ENCODE measurements at places on chromosomes 4 and X.

DNA sequence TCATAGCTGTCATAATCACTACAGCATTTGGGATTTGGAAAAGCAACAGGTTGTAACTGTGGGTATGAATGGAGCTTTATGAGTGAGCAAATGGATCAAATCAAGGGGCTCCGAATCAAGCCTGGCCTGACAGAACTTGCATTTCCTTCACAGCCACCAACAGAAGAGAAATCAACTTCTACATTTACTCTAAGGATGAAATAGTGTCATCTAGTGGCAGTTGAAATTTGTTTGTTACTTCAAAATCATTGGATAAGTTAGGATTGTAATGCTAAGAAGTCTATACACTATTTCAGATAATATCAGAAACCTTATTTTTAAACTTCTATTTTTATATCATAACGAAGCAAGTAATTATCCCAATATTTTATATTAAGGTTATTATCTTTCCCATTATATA lies 10.7 kb upstream of the WDR17 start:
- no peak overlapping the region for H3K27ac ChIP-seq
- no peaks in the 10 kb centered on the region for H3K4me1 ChIP-seq
- DNase-seq, result no peak

DNA sequence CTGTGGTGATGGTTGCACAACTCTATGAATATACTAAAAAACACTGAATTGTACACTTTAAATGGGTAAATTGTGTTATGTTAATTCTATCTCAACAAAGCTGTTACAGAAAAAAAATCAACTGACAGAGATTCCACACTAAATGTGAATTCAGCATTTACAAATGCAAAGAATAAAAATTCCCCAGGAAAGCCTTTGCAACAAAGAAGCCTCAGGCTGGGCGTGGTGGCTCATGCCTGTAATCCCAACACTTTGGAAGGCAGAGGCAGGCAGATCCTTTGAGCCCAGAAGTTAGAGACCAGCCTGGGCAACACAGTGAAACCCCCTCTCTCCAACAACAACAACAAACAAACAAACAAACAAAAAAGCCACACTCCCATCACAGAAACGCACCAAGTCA lies 8.9 kb downstream of the BCLAF3 start:
- no peaks in the 10 kb centered on the region for H3K4me1 ChIP-seq
- no peak overlapping the region for H3K27ac ChIP-seq
- H3K27me3 ChIP-seq, result no peaks in the 10 kb centered on the region
- DNase-seq, result no peak
- H3K36me3 ChIP-seq, result no peaks in the 10 kb centered on the region
- no peak overlapping the region for H3K4me3 ChIP-seq

DNA sequence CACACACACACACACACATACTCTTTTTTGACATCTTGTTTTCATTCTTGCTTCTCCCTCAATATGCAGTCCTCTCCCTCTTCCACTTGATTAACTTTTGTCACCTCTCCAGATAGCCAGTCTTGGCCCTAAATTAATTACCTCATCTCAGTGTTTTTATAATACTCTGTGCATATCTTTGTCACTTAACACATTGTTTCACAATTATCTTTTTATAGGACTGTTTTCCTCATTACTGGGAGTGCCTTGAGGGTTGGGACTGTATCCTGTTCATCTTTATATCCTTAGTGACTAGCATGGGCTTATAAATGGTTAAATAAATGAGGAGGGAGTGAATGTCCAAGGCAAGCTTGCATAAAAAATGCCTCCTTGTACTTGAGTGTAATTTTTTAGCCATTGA lies 33.1 kb downstream of the SYNPO2 start:
- no peak overlapping the region for H3K4me3 ChIP-seq
- no peaks in the 10 kb centered on the region for H3K4me1 ChIP-seq
- no peak for DNase-seq
- no peaks in the 10 kb centered on the region for H3K27me3 ChIP-seq
- no peak overlapping the region for H3K27ac ChIP-seq

GRCh38 chr4:24403265-24403664 lies 181.1 kb downstream of the DHX15 start:
- no peak for DNase-seq
- no peaks in the 10 kb centered on the region for H3K27me3 ChIP-seq
- no peak overlapping the region for H3K4me3 ChIP-seq

DNA sequence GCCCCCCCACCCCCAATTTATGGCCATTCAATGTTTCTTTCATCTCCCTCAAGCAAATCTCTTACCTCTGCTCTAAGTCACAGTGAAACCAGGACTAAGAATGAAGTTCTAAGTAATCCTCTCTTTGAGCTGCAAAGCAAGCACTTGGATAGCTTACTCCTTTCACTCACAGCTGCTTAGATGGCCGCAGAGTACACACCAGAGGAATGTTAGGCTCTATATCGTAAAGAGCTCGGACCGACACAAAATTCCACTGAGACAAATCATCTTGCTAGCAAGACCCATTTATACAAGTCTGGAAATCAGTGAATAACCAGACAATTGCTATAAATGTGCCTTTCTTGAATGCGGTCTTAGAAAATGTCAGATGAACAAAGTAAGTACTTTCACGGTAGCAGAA lies 135.0 kb downstream of the IDS start:
- H3K4me3 ChIP-seq, result no peak overlapping the region
- H3K36me3 ChIP-seq, result no peaks in the 10 kb centered on the region
- H3K27me3 ChIP-seq, result no peaks in the 10 kb centered on the region
- no peak overlapping the region for H3K27ac ChIP-seq

GRCh38 chr4:81421346-81422218 lies 50.1 kb downstream of the RASGEF1B start:
- no peak for DNase-seq
- no peaks in the 10 kb centered on the region for H3K4me1 ChIP-seq
- peaks cover 14% of the 10 kb centered on the region for H3K36me3 ChIP-seq
- H3K27ac ChIP-seq, result no peak overlapping the region
- no peaks in the 10 kb centered on the region for H3K27me3 ChIP-seq
- no peak overlapping the region for H3K4me3 ChIP-seq

DNA sequence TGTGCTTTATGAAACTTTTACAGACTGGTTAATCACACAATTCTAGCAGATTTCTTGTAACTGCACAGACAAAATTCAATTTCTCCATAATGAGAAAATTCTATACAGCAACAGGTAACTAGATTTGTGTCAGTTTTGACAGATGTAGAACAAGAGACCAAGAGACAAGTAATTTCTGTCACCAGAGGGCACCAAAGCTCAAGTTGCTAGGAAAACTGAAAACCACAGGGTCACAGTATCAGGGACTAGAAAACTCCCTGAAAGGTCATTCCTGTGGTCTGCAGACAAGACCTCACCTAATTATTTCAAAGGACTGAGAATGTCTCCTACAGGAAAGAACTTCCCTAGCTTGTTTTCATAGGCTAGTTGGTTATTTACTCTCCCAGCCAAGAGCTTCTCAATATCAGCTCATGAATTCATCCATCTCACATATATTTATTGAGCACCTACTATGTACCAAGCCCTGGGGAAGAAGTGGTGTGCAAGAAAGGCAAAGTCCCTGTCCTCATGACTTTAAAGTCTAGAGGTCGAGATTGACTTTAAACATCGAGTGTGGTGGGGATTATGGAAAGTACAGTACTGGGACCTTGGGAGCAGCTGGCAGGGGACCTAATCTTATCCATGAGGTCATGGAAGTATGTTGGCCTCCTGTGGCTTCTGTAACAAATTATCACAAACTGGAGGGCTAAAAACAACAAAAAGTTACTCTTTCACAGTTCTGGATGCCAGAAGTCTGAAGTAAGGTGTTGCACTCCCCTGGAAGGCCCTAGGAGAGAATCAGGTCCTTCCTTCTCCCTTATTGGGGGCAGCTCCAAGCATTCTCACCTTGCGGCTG lies 47.8 kb upstream of the SETD7 start:
- H3K4me1 ChIP-seq, result no peaks in the 10 kb centered on the region
- no peak overlapping the region for H3K4me3 ChIP-seq
- no peaks in the 10 kb centered on the region for H3K36me3 ChIP-seq
- DNase-seq, result peak; percentile 46

GRCh38 chrX:119729408-119730201 lies 28.8 kb upstream of the SOWAHD start:
- peak; percentile 46 for DNase-seq
- no peaks in the 10 kb centered on the region for H3K36me3 ChIP-seq
- H3K4me3 ChIP-seq, result no peak overlapping the region
- H3K27ac ChIP-seq, result no peak overlapping the region

DNA sequence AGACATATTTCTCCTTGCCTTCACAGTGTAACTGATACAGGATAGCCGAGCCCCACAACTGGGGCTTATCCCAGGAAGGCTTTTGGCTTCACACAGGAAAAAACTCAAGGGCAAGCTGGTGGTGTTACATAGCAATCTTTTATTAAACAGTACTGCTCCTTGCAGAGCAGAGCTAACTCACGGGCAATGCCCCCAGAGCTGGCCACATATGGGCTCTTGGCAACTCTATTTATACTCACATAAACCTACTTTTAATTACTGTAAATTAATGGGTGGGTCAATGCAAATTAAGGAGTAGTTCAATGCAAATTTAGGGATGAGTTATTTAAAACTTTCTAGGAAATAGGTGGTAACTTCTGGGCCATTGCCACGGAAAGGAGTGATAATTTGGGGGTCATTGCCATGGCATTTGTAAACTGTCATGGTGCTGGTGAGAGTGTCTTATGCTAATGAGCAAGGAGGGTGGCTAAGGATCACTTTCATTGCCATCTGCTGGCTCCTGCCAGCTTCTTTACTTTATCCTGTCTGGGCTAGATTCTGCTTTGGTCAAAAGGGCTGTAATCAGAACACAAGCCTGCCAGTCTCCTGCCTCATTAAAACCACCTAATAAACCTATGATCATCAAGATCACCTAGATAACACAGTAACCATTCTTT lies 288.8 kb downstream of the CENPC start:
- H3K27me3 ChIP-seq, result no peaks in the 10 kb centered on the region
- no peak for DNase-seq
- H3K4me1 ChIP-seq, result no peaks in the 10 kb centered on the region

DNA sequence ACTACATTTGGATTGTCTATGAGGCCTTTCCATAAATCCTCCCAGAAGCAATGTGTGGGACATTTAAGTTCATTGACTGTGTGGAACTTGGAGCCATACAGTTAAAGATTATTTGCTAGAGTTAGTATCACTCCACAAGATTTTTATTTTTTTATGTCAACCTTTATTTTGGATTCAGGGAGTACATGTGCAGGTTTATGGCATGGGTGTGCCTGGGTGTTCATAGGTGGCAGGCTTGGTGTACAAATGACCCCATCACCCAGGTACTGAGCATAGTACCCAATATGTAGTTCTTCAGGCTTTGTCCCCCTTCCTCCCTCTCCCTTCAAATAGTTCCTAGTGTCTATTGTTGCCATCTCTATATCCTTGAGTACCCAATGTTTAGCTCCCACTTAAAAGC lies 199.8 kb upstream of the ZFP42 start:
- no peak overlapping the region for H3K27ac ChIP-seq
- no peaks in the 10 kb centered on the region for H3K4me1 ChIP-seq
- no peaks in the 10 kb centered on the region for H3K36me3 ChIP-seq
- DNase-seq, result no peak

DNA sequence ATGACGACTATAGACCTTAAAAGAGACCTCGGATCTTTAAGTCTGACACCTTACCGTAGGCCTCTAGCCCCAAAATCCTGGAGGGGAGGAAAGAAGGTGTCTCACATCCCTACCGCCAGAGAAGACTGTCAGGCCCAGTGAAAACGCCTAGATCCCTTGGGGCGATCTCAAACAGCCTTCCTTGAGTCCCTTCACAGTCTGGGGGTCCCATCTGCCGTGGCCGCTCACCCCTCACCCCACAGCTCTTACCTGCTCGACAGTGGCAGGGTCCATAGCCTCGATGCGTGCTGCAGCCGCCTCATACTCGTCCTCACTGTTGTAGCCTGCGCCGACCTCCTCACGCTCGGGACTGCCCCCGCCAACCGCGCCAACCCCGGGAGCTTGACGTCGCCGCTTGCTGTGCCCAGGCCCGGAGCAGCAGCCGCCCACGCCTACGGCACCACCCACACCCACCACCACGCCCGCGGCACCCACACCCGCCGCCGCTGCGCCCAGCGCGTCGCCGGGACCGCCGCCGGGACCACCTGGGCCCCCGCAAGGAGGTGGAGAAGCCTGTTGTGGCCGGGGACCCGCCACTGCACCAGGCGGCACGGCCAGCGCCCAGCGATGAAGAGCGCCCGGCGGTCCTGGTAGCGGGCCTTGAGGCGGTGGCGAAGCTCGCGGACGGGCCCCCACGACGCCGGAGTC lies 536 bp downstream of the OTUD5 start:
- peak overlapping the region; percentile 71 for H3K4me3 ChIP-seq
- peak overlapping the region; percentile 70 for H3K27ac ChIP-seq
- H3K4me1 ChIP-seq, result peaks cover 4% of the 10 kb centered on the region
- no peaks in the 10 kb centered on the region for H3K27me3 ChIP-seq
- peaks cover 9% of the 10 kb centered on the region for H3K36me3 ChIP-seq

DNA sequence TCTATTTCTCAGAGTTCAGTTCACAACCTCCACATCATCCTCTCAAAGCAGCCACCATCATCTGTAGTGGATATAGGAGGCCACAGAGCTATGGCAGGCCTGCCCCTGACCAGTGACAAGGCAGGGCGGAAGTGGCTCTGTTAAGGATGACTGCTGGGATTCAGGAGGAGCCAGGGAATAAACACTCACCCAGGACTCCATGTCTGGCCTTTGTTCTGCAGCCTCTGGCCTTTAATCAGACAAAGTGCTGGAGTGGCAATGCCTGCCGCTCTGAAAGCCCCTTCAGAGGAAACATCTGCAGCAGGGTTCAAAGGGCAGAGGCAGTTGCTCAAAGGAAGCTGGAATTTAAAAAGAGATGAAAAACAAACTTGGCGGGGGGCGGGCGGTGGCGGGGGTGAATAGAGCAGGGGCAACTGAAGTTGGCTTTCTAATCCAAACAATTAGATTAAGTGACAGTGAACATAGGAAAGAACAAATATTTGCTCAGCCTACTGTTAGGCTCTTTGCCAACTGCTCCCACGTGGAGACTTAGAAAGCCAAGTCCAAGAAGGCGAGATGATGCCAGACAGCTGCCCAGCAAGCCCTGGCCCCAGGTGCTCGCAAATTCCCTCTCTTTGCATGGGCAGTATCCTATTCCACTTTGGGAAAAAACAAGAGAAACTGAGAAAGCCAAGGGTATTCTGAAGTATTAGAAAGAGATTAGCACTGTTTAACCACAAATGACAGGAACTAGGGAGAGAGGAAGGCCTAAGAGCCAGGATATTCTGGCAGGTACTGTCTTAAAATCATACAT lies 5.5 kb downstream of the MPP1 start:
- H3K4me3 ChIP-seq, result no peak overlapping the region
- peak overlapping the region; percentile 53 for H3K27ac ChIP-seq
- H3K4me1 ChIP-seq, result peaks cover 18% of the 10 kb centered on the region
- H3K27me3 ChIP-seq, result no peaks in the 10 kb centered on the region
- DNase-seq, result no peak

DNA sequence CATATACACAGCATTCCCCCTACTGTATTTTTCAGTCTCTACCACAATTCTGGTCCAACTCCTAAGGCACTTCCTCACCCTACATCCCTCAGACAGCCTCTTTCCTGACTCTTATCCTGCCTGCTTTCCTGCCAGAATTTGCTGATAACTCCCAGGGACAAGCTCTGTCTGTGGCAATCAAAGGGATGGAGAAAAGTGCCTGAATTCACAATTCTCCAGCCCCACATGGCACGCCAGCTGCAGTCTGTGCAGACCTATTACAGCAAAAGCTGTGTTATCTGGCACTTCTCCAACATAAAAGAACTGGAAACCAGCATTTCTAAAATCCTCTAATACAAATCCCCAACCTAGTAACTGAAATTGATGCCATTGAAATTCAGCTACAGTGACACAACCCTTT lies 404.8 kb downstream of the KLHL13 start:
- no peaks in the 10 kb centered on the region for H3K4me1 ChIP-seq
- H3K27me3 ChIP-seq, result no peaks in the 10 kb centered on the region
- no peaks in the 10 kb centered on the region for H3K36me3 ChIP-seq
- no peak overlapping the region for H3K27ac ChIP-seq
- H3K4me3 ChIP-seq, result no peak overlapping the region
- no peak for DNase-seq
